ENCODE measurements at places on chromosomes 2 and 18.

- DNase-seq: peak; percentile 29
Observed at GRCh38 chr2:122481717-122482116, 726.3 kb downstream of the TSN start.

- DNase-seq: no peak
Observed at GRCh38 chr2:9972621-9973479, 21.4 kb downstream of the GRHL1 start.

- DNase-seq: no peak
Observed at GRCh38 chr2:12539776-12540562, 176.8 kb upstream of the TRIB2 start.

- DNase-seq: no peak
Observed at GRCh38 chr2:236193026-236193425, 24.8 kb upstream of the GBX2 start.
